Activated T-cell treated with anti-CD3 and anti-CD28 coated beads, Interleukin-2, amount 50 U/mL, for 48 hours (primary cell): ENCODE measurements at places on chromosomes 3 and 15.

GRCh38 chr3:38306941-38307340 is 24.8 kb downstream of the SLC22A14 start:
- no peak for DNase-seq

- DNase-seq, result no peak
Observed at GRCh38 chr3:50028346-50028745, 60.4 kb upstream of the RBM5 start.

DNA sequence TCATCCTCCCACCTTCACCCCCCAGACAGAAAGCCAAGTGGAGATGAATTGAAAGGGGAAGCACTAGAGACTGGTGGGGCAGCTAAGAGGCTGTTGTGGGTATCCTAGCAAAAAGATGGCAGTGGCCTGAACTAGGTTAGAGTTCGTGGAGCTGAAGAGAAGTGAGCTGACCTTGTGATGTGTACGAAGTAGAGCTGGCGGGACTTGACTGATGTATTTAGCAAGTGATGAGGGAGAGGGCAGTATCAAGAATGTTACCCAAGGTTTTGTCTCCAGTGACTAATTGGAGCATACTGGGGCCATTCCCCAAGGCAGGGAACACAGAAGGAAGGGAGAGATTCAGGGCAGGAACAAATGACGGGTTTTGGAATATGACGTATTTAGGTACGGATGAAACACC is 50.0 kb upstream of the CP start:
- no peak for DNase-seq

GRCh38 chr3:7659079-7659478 is 798.2 kb downstream of the GRM7 start:
- DNase-seq, result no peak

DNA sequence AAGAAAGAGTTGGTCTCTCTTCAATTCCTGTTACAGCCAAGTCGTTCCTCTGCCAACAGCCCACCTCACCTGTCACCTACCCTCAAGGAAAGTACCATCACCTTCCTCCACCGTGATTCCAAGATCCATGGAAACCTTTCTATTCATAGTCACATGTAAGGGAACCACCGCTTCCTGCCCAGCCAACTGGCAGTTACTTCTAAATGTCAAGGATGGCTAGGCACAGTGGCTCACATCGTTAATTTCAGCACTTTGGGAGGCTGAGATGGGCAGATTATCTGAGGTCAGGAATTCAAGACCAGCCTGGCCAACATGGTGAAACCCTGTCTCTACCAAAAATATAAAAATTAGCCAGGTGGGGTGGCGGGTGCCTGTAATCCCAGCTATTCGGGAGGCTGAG is 82.8 kb downstream of the FOXP1 start:
- no peak for DNase-seq

- DNase-seq, result no peak
Observed at GRCh38 chr3:169760479-169760878, 4.4 kb downstream of the TERC start.

DNA sequence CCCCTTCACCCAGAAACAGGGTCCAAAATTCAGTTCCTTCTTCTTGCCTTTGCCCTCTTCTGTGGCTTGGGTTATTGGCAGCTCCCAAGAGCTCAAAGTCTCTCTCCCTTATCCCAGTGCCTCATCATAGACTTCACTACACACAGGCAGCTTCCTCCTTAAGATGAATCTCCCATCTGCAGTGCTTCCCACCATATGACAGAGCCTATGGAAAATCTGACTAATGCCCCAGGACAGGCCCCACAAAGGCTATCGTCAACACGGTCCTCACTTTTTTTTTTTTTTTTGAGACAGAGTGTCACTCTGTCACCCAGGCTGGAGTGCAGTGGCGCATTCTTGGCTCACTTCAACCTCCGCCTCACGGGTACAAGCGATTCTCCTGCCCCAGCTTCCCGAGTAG is 194.1 kb downstream of the MEX3B start:
- DNase-seq, result no peak

- no peak for DNase-seq
Observed at GRCh38 chr3:132519914-132520313, 77.2 kb upstream of the ACKR4 start.

GRCh38 chr3:72145506-72146380 is 360.8 kb upstream of the PROK2 start:
- no peak for DNase-seq

DNA sequence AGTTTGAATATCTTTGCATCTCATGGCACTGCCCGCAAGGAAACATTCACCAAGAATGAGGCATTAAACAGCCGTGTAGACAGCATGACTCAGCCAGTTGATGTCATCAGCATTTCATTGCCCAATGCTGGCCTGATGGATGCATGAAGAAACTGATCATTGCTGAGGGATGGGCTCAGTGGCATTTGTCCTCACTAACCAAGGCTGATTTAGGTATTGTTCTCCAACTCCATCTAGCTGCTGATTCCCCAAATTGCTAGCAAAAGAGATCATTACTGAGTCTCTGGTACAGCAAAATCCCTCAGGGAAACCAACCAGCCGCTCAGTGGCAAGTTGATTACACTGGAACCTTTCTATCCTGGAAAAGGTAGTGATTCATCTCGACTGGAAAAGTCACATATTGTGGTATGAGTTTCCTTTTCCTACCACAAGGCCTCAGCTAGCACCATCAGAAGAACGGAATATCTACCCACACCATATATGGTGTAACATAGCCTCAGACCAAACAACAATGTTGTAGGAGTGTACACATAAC is 186.5 kb upstream of the GAP43 start:
- DNase-seq, result no peak

DNA sequence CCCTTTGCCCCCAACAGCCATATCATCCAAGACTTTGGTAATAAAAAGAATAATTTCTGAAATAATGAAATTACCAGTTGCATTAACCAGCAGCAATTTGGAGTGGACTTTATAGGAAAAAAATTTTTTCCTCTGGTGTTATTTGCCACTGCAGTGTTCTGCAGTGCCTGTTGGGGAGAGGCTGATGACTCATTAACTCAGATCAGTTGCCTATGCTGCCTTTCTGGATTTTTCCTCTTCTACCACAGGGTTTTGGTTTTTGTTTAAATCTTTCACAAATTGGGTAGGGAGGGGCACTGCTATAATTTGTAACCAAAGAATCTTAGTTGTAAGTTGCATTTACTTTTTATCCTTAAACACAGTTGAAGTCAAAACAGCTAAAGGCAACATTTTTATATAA is 22.7 kb downstream of the ATP6V1A start:
- no peak for DNase-seq

DNA sequence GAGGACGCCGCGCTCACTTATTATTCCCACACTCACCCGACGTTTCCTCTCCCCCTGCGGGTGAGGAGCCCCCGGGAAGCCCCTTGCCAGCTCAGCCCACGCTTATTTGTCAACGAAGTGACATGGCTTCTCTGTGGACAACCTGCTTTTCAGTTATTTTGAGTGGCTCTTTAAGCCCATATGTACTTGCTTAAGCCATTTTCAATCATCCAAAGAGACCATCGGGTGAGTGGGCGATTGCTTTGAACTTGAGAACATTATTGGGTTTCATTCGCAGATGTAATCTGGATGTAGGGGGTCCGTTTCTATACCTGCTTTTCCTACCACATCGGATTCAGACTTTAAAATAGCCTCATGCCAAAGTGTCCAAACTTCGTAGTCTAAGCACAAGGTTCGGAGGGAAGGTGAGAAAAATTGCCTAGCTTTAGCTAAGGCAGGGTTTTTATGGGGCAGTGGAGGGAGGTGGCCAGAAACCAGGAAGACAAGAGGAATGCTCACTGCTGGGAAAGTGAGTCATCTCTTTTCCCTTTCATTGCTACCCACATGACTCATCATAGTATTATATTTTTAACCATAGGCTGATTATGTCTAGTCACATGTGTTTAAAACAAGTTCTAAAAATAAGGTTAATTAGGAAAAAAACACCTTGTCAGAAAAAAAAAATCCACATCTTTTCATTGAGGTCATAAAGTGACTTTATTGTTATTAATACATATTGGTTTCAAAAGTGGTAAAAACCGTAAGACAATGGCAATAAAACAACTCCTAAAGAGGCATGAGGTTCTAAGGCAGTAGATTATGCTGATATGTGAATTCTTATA is 773.1 kb upstream of the NR2F2 start:
- DNase-seq, result peak; percentile 22

- DNase-seq, result no peak
Observed at GRCh38 chr3:175413926-175414325, 554.8 kb downstream of the NAALADL2 start.

DNA sequence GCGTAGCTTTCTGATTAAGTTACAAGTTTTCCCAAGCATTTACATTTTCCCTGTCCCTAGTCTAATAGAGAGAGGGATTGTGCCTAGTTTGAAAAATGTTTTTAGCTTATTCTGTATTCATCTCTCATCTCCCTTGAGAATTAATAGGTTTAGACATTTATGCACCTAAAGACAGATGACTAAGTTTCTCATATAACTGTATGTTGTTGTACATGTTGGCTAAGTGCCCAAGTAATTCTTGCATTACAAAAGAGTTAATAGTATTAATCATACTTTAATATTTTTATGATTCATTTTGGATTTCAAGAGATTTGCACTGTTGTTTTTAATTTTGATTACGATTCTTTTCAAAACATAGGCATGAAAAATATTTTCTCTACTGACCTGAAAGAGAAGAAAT is 109.0 kb upstream of the TBL1XR1 start:
- DNase-seq, result no peak

DNA sequence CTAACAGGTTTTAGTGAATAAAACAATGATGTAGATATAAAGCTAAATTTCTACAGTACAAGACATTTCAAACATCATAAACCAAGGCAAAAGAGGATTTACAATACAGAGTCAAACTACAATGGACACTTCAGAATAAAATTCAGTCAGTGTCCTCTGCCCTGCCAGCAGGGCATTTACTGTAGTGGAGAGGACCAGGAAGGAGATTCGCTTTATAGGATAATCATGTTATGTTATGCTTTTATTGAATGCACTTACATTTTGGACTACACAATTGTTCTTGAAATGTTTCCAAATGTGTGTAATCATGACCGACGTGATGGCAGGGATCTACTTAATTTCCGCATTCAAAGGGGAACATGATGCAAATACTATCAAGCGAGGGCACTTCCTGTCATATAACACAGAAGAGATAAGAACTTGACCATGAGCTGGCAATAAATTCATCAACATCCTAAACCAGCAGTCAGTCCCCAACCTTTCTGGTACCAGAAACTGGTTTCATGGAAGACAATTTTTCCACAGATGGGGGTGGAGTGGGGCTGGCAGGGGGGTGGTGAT is 925.6 kb downstream of the FHIT start:
- no peak for DNase-seq

DNA sequence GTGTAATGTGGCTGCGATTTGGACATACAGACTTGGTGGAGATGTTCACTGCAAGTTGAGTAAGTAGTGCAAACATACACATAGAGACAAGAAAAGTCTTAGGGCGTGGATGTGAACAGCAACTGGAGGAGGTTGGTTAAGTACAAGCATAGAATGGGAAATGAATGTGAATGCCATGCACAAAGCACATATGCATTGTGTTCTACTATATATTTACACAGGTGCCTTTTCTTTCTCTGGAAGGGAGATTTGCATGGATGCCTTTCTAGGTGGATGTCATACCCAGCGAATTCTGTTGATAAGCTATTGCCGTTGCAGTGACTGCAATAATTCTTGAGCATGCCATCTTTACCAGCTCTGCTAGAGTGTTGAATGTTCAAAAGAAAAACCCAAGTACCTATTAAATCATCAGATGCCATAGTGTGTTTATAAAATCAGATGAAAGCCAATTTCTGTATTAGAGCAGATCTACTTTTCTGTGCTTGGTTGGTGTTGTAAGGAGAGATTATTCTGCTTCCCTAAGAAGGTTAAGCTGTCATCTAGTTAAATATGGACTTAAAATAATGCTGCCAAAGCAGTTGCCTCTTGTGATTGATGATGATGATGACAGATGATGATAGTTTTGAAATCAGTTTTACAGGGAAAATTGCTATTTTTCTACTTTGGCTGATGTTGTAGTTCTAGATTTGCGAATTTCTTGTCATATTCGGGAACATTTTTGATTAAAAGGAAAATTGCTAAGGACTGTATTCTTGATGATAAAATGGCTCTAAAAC is 148.4 kb downstream of the CNTN4 start:
- DNase-seq, result no peak

DNA sequence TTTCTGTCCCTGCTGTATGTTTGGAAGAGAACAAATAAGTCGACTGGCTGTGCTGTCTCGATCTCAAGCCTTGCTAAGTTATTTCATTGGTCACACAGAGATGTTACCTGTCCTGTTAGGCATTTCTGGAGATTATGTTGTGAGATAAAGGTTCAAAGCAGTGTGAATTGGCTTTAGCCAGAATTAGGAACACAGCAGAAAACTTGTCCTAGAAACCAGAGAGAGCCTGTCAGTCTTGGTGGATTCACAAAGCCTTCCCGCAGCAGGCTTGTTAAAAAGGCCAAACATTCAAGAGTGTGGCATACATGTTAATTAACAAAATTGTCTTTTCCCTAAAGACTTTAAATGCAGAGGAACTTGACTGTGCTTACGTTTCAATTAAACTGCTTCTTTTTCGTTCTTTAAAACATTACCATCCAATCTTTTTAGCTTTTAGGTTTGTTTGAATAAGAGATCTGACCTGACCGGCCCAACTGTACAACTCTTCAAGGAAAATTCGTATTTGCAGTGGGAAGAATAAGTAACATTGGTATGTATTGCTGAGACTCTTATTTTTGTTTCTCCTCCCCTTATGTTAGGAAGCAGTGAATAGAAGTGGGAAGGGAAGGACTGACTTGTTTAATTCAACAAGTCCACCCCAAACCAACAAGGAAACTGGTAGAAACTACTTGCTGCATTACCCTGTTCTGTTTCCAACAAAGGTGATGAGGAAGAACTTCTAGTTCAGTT is 25.2 kb downstream of the ABHD2 start:
- no peak for DNase-seq

DNA sequence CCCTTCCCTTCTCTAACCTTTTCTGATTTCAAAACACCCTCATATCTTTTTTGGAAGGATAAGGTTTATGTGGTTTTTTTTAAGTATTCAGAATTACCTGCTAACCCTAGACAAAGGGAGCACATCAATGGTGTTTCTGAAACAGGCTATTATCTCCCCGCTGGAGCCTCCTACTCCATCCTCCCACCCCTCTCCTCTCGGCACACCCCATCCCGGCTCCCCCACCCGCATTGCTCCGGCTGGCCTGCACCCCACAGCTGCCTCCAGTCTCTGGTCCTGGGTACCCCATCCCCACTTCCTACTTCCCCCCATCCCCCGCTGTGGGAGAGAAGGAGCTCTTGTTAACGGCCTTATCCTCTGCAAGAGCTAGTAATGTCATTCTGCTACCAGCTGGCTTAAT is 59.2 kb downstream of the PDIA5 start:
- no peak for DNase-seq

- no peak for DNase-seq
Observed at GRCh38 chr15:40567111-40567510, 2.0 kb upstream of the RPUSD2 start.

DNA sequence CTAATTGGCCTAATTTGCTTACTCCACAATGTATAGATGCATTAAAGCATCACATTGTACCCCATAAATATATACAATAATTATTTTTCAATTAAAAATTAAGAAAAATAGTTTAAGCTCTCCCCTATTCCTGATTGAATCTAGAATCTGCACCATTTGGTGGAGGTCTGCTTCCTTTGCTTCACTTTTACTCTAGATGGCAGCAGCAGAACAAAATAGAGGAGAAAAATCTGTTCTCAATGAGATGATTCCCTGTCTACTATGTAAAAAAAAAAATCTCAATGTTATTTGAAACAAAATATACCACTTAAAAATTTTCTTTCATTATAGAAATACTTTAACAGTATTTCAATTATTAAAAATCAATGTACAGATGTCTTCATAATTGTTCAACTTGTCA is 109.6 kb upstream of the FXR1 start:
- no peak for DNase-seq
